Transverse colon (tissue), 4 donors: ENCODE measurements at places on chromosomes 13 and 19.

GRCh38 chr13:44120043-44120442 is 240.3 kb downstream of the LACC1 start:
- no peak for DNase-seq

- DNase-seq: peak; percentile 79
Measured at GRCh38 chr19:33273881-33274662, 28.3 kb downstream of the CEBPA start.

DNA sequence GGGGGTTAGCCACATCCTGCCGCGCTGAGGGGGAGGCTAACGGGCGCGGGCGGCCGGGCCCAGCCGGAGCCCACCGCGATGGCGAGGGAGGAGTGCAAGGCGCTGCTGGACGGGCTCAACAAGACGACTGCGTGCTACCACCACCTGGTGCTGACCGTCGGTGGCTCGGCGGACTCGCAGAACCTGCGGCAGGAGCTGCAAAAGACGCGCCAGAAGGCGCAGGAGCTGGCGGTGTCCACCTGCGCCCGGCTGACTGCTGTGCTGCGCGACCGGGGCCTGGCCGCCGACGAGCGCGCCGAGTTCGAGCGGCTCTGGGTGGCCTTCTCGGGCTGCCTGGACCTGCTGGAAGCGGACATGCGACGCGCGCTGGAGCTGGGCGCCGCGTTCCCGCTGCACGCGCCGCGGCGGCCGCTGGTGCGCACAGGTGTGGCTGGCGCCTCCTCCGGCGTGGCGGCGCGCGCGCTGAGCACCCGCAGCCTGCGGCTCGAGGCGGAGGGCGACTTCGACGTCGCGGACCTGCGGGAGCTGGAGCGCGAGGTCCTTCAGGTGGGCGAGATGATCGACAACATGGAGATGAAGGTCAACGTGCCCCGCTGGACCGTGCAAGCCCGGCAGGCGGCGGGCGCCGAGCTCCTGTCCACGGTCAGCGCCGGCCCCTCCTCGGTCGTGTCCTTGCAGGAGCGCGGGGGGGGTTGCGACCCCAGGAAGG is 692 bp downstream of the RGS9BP start:
- DNase-seq: no peak

DNA sequence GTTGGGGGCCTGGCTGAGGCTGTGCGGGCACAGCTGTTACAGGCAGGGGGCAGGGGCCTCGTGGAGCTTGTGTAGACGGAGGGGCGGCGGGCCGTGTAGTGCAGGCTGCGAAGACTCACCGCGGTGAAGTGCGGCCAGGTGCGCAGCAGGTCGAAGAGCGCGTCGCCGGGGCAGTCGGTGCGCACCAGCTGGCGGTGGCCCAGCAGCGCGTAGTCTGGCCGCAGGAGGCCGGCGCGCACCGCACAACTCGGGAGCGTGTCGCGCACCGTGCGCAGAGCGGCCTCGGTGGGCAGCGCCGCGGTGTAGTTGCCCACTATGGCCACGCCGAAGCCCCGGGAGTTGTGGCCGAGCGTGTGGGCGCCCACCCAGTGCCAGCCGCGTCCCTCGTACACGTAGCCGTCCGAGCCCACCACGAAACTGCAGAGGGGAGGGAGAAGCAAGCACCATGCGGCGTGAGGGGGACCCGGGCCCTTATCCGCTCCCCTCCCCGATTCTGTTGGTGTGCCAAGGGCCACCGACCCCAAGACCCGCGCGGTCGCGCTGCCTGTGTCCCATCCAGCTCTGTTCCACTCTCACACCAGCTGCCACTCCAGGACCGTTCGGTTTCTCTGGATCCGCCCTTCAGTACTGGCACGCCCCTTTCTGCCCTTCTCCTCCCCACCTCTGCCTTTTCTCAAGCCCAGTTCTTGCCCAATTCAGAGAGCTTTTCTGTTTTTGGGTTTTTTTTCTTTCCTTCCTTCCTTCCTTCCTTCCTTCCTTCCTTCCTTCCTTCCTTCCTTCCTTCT is 5.4 kb upstream of the RASAL3 start:
- peak; percentile 24 for DNase-seq

GRCh38 chr13:43895940-43896339 is 16.2 kb downstream of the LACC1 start:
- DNase-seq: no peak

GRCh38 chr13:113897161-113897560 is 33.3 kb upstream of the GAS6 start:
- DNase-seq: no peak

DNA sequence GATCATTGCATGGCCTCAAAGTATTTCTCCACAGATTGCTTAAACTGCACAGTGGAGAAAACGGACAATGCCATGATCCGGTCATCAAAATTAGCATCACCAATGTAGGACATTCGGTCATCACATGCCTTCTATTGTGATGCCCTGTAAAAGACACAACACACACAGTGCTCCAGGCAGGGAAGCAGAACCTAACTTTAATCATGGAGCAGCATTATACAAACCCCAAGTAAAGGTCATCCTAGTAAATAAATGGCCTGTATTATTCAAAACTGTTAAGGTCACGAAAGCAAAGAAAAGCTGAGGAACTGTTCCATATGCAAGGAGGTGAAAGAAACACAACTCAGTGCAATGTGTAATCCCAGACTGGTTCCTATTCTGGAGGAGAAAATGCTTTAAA is 42.2 kb downstream of the TGDS start:
- DNase-seq: no peak

DNA sequence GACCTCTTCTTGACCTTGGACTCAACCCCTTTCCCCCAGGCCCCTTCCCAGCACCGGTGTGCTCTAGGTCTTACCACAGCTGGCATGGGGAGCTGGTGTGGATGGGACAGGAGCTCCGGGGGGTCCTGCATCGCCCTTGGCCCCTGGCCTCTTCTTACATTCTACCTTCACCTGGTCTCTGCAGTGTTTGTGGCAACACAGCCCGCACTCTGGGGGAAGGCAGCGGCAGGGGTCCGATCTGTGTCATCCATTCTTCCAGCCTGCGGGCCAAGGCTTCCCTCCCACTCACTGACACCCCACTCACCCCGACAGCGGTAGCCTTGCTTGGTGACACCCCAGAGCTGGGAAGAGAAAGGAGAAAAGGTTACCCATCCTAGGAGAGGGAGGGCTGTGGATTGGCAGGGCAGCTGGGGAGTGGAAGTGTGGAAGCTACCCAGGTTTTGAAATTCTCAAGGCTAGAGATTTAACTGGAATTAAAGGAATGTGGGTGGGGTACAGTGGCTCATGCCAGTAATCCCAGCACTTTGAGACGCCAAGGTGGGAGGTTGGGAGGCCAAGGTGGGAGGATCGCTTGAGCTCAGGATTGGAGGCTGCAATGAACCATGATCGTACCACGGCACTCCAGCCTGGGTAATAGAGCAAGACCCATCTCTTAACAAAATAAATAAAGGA is 8.3 kb downstream of the FAM98C start:
- DNase-seq: no peak

GRCh38 chr13:108425056-108425455 is 155.5 kb downstream of the TNFSF13B start:
- no peak for DNase-seq

GRCh38 chr13:48448285-48448958 is 35.5 kb upstream of the LPAR6 start:
- no peak for DNase-seq

GRCh38 chr13:78540058-78540457 is 63.3 kb downstream of the POU4F1 start:
- no peak for DNase-seq

- DNase-seq: no peak
Measured at GRCh38 chr19:50537306-50537685, 23.6 kb upstream of the ASPDH start.

GRCh38 chr19:6023085-6023682 is 45.2 kb upstream of the RANBP3 start:
- DNase-seq: no peak

GRCh38 chr19:35870798-35871197 is 2.4 kb downstream of the APLP1 start:
- DNase-seq: no peak

GRCh38 chr13:79711631-79712030 is 230.7 kb downstream of the NDFIP2 start:
- no peak for DNase-seq
